ENCODE measurements at places on chromosomes 1 and 21.

DNA sequence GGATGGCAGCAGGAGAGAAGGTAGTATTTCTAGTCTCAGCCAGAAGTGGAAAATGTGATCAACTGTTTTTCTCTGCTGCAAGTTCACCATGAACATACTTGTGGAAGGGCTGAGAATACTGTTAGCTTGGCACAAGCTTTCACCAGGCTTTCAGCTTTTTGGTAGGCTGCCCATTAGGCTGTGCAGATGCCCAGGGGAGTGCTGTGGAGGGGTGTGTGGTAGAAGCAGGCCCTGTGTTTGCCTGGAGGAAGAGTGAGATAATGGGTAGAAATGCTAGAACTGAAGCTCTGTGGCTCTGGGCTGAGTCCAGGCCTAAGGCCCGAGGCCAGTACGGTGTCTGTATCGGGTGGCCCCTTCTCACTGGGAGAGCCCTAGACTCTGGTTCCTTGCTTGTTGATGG lies 9.8 kb downstream of the DNAJC6 start:
- no peaks in the 10 kb centered on the region for H3K27me3 ChIP-seq
- no peak for DNase-seq
- no peaks in the 10 kb centered on the region for H3K4me1 ChIP-seq
- no peaks in the 10 kb centered on the region for H3K36me3 ChIP-seq
- H3K27ac ChIP-seq: no peak overlapping the region
- H3K4me3 ChIP-seq: no peak overlapping the region

DNA sequence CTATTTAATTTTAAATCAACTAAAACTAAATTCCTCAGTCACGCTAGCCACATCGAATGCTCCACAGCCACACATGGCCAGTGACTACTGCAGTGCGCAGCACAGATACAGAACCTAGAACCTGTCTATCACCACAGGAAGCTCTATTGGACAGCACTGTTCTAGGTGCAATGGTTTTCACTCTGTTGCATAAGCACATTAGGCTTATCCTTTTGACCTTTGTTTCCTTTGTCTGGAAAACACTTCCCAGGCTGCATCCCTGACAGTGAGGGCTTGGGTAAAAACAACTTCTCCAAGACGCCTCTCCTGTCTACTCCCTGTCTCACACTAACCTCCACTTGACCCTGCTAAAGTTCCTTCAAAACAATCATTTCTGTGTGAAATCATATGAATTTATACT lies 33.6 kb upstream of the RAP1GAP start:
- H3K4me1 ChIP-seq: no peaks in the 10 kb centered on the region
- DNase-seq: no peak
- no peak overlapping the region for H3K4me3 ChIP-seq
- no peaks in the 10 kb centered on the region for H3K27me3 ChIP-seq
- H3K36me3 ChIP-seq: no peaks in the 10 kb centered on the region

DNA sequence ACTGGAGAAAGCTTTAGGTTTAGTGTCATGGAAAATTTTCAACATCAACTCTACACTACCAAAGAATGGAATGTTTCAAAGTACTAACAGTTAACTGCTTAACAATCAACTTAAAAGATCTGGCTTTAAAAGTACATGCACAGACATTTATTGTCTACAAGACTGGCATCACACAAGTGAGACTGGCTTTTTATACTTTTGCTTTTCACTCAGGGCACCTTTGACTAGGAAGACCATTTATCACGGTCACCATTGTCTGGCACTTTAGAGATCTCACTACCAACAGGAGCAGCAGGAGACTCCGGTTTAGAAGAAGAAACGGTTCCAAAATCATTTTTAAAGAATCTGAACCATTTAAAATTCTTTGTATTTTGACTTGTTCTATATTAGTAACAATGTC lies 812.3 kb downstream of the ADGRL2 start:
- H3K27ac ChIP-seq: no peak overlapping the region
- no peak overlapping the region for H3K4me3 ChIP-seq
- H3K27me3 ChIP-seq: no peaks in the 10 kb centered on the region
- no peaks in the 10 kb centered on the region for H3K4me1 ChIP-seq

DNA sequence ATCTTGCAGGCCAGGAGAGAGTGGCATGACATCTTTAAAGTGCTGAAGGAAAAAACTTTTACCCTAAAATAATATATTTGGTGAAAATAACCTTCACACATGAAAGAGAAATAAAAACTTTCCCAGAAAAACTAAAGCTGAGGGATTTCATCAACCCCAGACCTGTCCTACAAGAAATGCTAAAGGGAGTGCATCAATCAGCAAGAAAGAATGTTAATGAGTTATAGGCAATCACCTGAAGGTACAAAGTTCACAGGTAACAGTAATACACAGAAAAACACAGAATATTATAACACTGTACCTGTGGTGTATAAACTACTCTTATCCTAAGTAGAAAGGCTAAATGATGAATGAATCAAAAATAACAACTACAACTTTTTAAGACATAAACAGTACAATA lies 249.2 kb upstream of the PKN2 start:
- H3K4me3 ChIP-seq: no peak overlapping the region
- H3K27ac ChIP-seq: no peak overlapping the region
- H3K36me3 ChIP-seq: no peaks in the 10 kb centered on the region

DNA sequence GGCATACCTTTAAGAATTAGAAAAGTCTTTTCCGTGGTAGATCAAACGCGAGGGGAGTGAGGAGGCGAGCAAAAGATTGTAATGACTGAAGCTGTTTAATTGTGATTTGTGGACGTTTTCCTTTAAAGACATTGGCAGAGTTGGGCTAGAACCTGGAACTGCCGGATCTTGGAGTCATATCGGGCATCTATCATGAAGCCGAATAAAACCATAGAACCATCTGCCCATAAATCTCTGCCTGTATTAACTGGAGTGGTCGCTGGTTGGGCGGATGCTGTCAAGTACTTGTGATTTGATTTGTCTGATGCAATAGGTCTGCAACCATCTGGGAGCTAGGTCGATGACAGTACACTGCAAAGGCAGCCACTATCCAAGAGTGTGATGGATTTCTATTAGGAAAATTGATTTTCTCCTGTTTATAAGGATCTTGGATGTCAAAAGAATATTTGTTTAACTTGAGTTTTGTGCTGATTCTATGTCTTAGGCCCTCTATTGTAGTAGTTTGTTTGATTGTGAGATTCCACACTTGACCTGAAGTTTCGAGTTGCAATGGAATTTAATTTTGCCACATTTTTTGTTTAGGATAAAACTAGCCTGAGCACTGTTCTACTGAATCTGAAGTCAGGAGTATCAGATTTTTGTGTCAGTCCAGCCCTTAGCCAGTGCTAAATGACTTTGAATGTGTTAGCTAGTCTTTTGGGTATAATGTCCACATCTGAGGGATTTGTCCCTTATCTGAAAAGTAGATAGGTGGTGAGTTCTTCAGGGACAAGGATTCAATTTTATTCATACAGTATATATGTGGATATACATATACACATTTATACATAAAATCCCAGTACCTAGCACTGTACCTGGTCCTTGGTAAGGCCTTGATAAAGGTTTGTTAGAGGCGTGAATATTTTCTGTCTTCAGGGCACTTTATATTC lies 1.2 kb downstream of the SARS1 start:
- H3K36me3 ChIP-seq: peaks cover 37% of the 10 kb centered on the region
- H3K4me3 ChIP-seq: peak overlapping the region; percentile 87
- H3K27ac ChIP-seq: peak overlapping the region; percentile 91
- no peaks in the 10 kb centered on the region for H3K27me3 ChIP-seq
- H3K4me1 ChIP-seq: peaks cover 32% of the 10 kb centered on the region

GRCh38 chr1:36572142-36572715 lies 89.5 kb upstream of the CSF3R start:
- H3K4me3 ChIP-seq: no peak overlapping the region
- DNase-seq: no peak
- H3K27ac ChIP-seq: no peak overlapping the region

DNA sequence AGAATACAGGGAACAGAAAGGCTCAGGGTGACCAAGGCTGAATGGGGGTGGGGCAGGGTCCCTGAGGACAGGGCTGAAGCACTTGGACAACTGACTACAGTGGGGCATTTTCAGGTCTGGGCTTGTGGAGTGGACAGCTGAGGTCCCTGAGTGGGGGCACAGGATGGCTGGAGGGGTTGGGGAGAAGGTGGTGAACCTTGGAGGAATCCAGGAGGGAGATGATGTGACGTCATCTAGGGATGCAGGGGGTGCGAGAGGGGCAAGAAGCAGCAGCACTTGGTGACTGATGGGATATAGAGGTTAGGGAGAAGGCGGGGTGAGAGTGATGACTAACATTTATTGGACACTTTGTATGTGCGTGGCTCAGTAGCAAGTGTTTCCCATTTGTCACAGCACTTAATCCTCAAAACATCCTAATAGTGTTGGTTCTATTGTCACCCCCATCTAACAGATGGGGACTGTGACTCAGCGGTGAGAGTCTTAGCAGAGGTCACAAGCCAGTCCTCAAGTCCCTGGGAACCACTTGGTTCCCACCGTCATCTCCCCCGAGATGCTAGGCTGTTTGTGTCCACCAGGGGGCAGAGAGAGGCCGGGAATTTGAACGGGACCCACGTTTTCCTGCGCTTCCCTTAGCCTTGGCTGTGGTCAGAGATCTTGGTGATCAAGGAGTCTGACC lies 27.9 kb upstream of the BMP8B start:
- H3K27ac ChIP-seq: peak overlapping the region; percentile 36
- H3K36me3 ChIP-seq: no peaks in the 10 kb centered on the region
- no peaks in the 10 kb centered on the region for H3K27me3 ChIP-seq

GRCh38 chr21:27240839-27241238 lies 274.0 kb upstream of the ADAMTS5 start:
- no peaks in the 10 kb centered on the region for H3K4me1 ChIP-seq
- H3K36me3 ChIP-seq: no peaks in the 10 kb centered on the region
- no peak overlapping the region for H3K27ac ChIP-seq
- no peaks in the 10 kb centered on the region for H3K27me3 ChIP-seq

DNA sequence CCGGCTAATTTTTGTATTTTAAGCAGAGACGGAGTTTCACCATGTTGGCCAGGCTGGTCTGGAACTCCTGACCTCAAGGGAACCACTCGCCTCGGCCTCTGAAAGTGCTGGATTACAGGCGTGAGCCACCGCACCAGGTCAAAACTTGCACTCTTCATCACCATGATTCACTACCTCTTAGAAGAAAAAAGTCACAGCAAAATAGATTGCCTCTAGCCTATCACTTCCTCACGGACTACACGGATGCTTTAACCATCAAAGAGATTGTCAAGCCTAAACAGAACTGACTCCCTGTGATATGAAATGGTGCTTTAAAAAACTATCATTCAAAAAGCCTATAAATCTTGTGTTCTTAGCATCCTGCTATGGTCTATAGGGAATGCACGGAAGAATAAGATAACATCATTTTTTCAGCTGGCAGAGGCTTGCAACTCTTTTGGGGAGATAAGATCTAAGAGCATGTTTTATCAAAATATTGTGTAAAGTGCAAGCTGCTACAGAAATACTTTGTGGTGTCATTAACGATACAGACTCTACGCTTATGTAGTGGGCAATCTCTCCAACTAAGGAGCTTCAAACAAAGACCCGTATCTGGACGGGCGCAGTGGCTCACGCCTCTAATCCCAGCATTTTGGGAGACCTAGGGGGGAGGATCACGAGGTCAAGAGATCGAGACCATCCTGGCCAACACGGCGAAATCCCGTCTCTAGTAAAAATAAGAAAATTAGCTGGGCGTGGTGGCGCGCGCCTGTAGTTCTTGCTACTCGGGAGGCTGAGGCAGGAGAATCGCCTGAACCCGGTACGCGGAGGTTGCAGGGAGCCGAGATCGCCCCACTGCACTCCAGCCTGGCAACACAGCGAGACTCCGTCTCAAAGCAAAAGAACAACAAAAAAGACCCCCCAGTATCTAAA lies 966 bp downstream of the TFB2M start:
- no peak for DNase-seq
- H3K4me1 ChIP-seq: peaks cover 19% of the 10 kb centered on the region
- no peaks in the 10 kb centered on the region for H3K36me3 ChIP-seq
- peak overlapping the region; percentile 67 for H3K27ac ChIP-seq
- H3K4me3 ChIP-seq: peak overlapping the region; percentile 90
- H3K27me3 ChIP-seq: no peaks in the 10 kb centered on the region

GRCh38 chr1:167161242-167161641 lies 59.4 kb upstream of the POU2F1 start:
- H3K36me3 ChIP-seq: no peaks in the 10 kb centered on the region
- peaks cover 59% of the 10 kb centered on the region for H3K4me1 ChIP-seq
- H3K27ac ChIP-seq: peak overlapping the region; percentile 60
- H3K4me3 ChIP-seq: no peak overlapping the region
- DNase-seq: peak; percentile 91

DNA sequence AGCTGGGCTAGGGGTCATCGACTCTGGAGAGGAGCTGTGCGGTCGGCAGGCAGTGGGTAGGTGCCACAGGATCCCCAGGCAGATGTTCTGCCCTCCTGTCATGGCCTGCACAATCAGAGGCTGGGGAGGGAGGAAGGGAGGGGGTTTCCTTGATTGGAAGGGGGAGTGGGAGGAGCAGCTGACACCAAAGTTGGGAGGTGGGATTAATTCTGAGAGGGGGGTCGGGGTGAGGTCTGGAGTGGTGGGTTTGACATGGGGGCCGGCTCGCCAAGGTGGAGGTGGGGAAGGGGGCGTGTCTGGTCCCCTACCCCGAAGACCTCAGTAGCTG lies 651 bp upstream of the HPCA start:
- no peak overlapping the region for H3K4me3 ChIP-seq
- no peaks in the 10 kb centered on the region for H3K36me3 ChIP-seq
- DNase-seq: no peak
- peaks cover 8% of the 10 kb centered on the region for H3K27me3 ChIP-seq

GRCh38 chr1:184974056-184974836 lies at the start of gene NIBAN1:
NIBAN1 (minus strand) TSS chr1:184974508; CDS start chr1:184974356, 152 bp downstream.
- no peaks in the 10 kb centered on the region for H3K27me3 ChIP-seq
- peak; percentile 68 for DNase-seq
- H3K27ac ChIP-seq: peak within 1 kb of the TSS; percentile 52
- H3K4me3 ChIP-seq: peak within 1 kb of the TSS; percentile 92
- peaks cover 20% of the 10 kb centered on the region for H3K4me1 ChIP-seq
